ENCODE measurements at places on chromosomes 7 and 10.

DNA sequence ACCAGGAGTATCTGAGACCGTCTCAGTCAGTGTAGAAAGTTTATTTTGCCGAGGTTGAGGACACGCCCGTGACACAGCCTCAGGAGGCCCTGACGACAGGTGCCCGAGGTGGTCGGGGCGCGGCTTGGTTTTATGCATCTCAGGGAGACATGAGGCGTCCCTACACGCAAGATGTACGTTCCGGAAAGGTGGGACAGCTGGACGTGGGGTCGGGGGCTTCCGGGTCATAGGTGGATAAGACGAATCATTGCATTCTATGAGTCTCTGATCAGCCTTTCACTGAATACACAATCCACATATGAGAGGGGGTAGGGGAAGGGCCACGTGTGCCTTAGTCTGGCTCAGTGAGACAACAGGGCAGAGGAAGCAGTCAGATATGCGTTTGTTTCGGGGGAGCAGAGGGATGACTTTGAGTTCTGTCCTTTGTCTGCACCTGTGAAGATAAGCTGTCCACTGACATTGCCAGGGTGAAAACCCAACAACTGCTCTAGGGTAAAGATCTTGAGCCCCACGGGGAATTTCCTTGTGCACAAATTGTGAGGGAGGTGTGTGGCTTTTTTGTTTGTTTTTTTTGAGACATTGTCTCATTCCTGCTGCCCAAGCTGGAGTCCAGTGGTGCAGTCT lies 66.2 kb downstream of the DNAJB6 start:
- no peak for DNase-seq

DNA sequence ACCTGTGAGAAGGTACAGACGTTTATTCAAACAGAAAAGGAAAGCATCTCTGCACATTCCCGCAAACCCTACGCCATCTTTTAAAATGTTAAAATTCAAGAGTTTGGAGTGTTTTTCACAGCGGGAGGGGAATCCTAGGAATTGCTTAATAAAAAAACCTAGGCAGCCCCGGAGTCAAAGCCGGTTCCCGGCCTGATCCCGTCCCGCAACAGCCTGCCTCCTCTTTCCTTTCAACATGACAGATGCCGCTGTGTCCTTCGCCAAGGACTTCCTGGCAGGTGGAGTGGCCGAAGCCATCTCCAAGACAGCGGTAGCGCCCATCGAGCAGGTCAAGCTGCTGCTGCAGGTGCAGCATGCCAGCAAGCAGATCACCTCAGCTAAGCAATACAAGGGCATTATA lies 123.0 kb upstream of the VSTM2A start:
- DNase-seq = no peak

GRCh38 chr10:126263006-126263676 lies 125.1 kb downstream of the ADAM12 start:
- DNase-seq = no peak

- no peak for DNase-seq
Observed at GRCh38 chr7:94639384-94639783, 16.5 kb downstream of the SGCE start.

DNA sequence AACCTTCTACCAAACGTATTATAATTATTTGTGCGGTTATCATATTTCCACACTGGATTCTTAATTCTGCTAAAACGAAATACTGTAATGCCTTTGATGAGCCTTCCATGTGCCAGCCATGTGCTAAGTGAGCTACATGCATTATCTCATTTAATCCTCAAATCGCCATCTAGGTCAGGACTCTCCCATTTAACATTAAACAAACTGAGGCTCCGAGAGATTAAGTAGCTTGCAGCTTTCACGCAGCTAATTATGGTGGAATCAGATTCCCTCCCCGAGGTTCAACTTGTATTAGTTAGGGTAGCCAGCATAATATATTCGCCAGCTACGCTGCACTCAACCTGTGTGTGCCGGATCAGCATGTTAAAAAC lies 798 bp upstream of the TSPAN33 start:
- DNase-seq = no peak

GRCh38 chr7:130303982-130304381 lies 11.0 kb downstream of the CPA4 start:
- no peak for DNase-seq

All from esophagus squamous epithelium (tissue), 5 donors.